ENCODE measurements at places on chromosomes 6 and 20.
A peak's percentile ranks its signal among the peaks of the same experiment; 100 is the strongest.

DNA sequence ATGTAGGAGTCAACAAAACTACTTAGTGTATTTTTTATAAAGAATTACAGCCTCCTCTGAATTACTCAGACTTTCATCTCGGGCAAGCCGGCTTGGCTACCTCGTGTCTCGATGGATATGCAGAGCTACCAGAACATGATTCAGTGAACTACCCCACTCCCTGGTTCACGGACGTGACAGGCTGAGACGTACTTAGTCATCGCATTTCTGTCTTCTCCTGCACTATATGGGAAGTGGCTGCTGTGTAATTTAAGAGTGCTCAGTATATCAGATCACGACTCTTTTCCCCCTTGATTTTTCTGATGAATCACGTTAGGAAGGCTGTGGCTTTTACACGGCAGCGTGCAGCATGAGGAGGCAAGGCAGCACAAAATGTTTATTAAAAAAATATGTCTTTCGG, 302.7 kb upstream of the ZFP64 start:
- peak; percentile 78 for DNase-seq

GRCh38 chr20:53617791-53618489, 24.3 kb upstream of the ZNF217 start:
- no peak for DNase-seq

GRCh38 chr20:8454137-8454712, 322.2 kb downstream of the PLCB1 start:
- peak; percentile 62 for DNase-seq

- DNase-seq, result no peak
Measured at GRCh38 chr20:3021327-3021726, 22.1 kb upstream of the GNRH2 start.

- DNase-seq, result no peak
Measured at GRCh38 chr6:110394409-110394808, 21.0 kb downstream of the DDO start.

GRCh38 chr6:16171400-16171799, 42.5 kb downstream of the MYLIP start:
- no peak for DNase-seq
